ENCODE measurements at places on chromosomes 6 and 20.

GRCh38 chr6:11430036-11430435, 107.5 kb upstream of the TMEM170B start:
- DNase-seq, result no peak

DNA sequence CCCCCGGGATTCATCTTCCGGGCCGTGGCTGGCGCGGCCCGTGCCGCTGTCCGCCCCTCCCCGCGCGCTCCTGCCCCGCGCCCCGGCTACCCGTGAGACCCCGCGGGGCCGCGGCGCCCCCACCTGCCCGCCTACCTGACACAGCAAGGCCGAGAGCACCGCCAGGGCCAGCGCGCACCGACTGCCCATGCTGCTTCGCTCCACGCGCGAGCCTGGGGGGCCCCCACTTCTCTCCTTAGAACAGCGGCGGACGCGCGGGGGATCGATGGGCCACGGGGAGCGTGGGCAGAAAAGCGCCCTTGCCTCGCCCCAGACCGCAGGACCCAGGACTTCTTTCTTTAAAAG, 955 bp downstream of the DLL1 start:
- DNase-seq, result no peak

DNA sequence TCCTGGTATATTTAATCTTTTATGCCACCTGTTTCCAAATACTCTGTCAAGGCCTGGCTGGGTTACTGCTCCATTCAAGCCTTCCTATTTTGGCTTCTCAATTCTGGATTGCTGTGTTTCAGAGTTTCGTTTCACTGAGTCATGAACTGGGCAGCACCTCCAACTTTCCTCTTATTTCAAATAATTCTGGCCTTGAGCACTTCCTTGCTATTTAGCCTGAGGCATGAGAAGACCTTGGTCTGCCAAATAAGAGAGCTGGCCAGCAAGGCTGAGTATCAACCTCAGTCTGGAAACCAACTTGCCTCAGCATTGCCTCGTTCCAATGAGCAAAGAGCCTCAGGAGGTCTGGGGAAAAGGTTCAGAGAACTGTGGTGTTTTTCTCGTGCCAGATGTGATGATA, 66.6 kb downstream of the TNFAIP3 start:
- DNase-seq, result no peak

DNA sequence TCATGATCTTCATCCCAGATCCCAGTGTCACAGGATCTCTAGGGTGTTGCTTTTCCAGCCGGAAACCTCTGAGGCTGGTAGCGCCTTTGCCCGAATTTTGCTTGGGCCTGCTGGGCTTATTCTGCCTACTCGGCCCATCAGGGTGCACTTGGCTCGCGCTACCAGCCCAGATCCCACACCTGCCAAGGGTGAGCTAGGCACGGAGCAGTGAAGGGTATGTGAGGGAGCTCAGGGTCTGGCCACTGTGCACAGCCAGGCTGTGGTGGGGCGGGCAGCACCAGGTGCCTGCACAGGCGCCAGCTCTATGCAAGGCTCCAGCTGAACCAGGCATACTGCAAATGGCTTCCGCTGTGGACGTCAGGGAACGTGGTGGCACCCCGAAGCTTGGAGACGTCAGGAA, 693.4 kb upstream of the FLRT3 start:
- no peak for DNase-seq

- DNase-seq, result no peak
These were observed 49.5 kb downstream of the MYLIP start for GRCh38 chr6:16178351-16178750.

GRCh38 chr6:128719786-128720185, 163.2 kb upstream of the LAMA2 start:
- no peak for DNase-seq

- DNase-seq, result no peak
These were observed 12.4 kb downstream of the SERINC1 start for GRCh38 chr6:122459240-122459639.

DNA sequence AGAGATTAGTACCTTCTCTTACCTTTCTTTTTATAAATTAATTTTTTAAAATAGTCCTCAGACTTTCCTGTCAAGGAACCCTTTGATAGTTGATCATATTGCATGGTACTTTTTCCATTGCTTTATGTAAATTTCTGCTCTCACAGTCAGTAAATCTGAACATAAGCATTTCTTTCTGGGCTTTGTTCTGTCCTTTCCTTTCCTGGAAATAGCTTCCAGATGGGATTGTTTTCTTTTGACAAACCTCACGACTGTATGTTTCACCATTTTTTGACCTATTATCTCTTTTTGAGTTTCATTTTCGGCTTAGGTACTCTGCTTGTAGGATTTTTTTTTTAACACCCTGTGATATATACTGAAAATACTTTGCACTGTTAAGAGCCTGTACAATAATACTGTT, 32.6 kb downstream of the UTRN start:
- no peak for DNase-seq

DNA sequence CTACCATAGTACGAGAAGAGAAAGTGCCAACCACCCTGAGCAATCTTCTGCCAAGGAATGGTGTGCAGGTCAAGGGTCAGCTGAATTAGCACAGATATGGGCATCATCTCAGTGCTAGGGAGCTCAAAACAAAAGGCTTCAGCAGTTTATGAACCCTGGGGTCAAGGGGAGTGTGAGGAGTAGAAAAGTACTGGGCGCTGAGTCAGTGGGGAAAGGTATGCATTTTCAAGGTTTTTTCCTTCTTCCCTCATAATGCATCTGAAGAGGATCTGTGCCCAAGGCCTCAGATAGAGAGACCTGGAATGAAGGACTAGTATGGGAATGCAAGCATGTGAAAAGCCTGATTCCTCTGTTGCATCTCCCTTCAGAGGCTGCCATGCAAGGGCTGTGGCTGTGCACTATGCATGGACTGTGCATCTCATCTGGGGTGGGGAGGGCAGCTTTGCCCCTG, 81.7 kb downstream of the PERP start:
- DNase-seq, result no peak

GRCh38 chr6:92784235-92784634, 635.1 kb downstream of the EPHA7 start:
- no peak for DNase-seq

- no peak for DNase-seq
These were observed 8.3 kb upstream of the ADGB start for GRCh38 chr6:146590492-146590891.

- DNase-seq, result no peak
These were observed 67.1 kb downstream of the SYCP2 start for GRCh38 chr20:59866338-59866737.

- DNase-seq, result no peak
These were observed 42.3 kb upstream of the PTPN1 start for GRCh38 chr20:50467718-50468356.

- DNase-seq, result no peak
These were observed 344.6 kb upstream of the IMPG1 start for GRCh38 chr6:76416821-76417605.

DNA sequence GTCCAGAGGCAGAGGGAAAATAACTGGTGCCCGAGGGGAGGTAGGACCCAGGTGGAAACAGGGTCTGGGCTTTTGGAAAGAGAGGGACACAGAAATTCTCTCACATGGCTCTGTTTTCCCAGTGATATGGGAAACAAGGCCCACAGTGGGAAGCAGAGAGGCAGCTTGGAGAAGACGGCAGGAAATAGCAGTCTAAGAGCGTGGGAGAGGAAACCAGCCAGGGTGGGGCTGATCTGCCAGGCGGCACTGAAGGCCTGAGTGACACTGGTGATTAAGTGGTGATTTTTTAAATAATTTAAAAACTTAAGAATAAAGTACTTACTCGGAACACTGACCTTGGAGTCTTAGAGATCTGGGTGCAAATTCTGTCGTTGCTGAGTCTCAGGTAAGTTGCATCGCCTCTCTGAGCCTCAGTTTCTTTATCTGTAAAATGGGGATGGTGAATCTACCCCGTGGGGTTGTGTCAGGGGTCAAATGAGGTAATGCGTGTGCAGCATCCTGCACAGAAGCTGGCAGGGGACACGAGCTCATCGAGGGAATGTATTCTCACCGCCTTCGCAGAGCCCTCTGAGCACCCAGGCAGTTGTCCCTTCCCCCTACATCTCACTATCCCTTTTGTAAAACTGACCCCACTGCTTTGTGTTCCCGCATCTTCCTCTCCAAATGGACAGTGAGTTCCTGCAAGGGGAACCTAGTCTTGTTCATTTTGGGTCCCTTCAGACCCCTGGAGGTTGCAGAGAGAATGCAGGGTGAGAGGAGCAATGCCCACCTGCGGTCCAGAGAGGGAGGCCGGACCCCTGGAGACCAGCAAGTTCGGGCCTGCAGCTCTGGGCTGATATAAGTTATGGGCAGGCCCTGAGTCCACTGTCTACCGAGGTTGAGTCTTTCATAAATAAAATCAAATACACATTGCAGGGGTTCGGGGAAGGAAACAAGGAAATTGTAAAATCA, 228.6 kb upstream of the PMEPA1 start:
- no peak for DNase-seq

DNA sequence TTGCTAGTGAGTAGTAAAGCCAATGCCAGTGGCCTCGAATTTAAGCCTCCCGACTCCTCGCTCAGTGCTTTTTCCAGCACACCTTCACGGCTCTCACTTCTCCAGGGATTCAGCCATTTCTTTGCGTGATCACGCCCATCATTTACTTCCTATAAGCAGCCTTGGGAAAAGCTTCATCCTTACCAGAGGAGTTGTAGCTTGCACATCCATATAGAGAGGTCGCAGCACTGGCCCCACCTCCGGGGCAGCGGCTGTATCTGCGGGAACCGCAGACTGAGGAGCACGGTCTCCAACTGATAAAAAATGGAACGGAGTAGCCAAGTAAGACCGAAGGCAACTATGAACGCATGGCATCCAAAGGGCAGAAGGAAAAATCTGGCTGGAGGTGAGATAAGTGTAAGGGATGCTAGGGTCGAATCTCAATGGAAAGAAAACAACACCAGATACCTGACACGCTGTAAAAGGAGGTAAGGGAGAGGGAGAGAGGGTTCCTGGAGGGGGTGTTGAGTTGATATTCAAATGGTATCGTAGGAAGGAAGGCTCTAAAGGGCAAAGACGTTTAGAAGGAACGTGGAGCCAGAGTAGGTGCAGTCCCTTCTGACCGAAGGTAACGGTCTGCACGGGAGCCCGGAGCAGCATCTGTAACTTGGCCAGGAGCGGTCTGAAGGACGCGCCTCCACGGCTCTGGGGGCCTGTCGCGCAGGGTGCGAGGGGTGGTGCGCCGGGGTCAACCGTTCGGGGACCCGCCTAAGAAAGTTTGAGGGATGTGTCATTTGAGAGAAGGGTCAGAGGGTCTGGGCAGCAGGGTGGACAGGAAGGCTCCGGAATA, 640 bp downstream of the NFS1 start:
- no peak for DNase-seq

- no peak for DNase-seq
These were observed 93.0 kb downstream of the TCP11 start for GRCh38 chr6:35048031-35048613.

- DNase-seq, result no peak
These were observed 643.6 kb upstream of the CHD6 start for GRCh38 chr20:42261766-42262270.

DNA sequence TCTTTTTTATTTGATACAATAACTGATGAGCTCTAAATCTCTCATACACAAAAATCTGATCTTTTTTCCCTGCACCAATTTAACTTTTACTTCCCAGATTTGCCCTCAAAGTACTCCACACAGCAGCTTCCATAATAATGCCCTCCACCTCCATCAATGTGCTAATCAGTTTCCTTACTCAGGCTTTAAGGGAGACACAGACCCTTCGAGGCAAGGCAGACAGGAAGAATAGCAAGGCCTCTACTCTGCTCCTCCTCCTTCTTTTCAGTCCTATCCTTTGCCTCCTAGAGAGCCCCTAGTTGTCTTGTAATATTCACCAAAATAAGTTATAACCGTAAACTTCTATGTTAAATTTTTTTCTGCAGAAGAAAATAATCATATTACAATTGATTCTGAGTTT, 444.9 kb upstream of the RNF217 start:
- DNase-seq, result no peak
